SJSA1 (cell line): ENCODE measurements at places on chromosomes 11 and 22. TPM values are rescaled to one million over a fixed set of nuclear protein-coding genes. Genes with fewer than 3 reads are reported as not detected.

The PATL1 gene
- total RNA-seq = 17.7 and 24.9 TPM in 2 replicates

The DDX25 gene
- not detected in 2 replicates for total RNA-seq

- DNase-seq = no peak
Measured at GRCh38 chr22:41664490-41664889, 24.2 kb downstream of the SNU13 start.

DNA sequence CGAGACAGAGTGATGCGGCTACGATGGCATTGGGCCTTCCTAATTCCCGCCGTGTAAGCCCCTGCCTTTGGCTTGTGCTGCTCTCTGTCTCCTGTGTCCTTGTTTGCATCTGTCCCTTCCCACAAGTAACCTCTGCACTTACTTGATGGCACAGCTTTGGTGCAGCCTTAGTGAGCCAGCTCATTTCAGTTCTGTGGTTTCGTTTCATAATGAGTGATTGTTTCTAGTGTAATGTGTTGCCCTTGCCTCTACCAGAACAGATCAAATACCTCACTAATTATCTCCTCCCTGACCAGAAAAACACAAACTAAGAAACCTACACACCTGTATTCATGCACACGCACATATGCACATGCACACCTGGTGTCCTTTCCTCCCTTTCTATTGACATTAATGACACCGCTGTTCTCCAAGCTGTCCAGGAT lies 58.8 kb downstream of the GRK3 start:
- no peak for DNase-seq

GRCh38 chr11:133137270-133137669 lies 395.0 kb downstream of the OPCML start:
- DNase-seq = no peak

The BAIAP2L2 gene
- not detected in 2 replicates for total RNA-seq

GRCh38 chr11:86193297-86194095 lies 51.1 kb upstream of the EED start:
- peak; percentile 75 for DNase-seq

DNA sequence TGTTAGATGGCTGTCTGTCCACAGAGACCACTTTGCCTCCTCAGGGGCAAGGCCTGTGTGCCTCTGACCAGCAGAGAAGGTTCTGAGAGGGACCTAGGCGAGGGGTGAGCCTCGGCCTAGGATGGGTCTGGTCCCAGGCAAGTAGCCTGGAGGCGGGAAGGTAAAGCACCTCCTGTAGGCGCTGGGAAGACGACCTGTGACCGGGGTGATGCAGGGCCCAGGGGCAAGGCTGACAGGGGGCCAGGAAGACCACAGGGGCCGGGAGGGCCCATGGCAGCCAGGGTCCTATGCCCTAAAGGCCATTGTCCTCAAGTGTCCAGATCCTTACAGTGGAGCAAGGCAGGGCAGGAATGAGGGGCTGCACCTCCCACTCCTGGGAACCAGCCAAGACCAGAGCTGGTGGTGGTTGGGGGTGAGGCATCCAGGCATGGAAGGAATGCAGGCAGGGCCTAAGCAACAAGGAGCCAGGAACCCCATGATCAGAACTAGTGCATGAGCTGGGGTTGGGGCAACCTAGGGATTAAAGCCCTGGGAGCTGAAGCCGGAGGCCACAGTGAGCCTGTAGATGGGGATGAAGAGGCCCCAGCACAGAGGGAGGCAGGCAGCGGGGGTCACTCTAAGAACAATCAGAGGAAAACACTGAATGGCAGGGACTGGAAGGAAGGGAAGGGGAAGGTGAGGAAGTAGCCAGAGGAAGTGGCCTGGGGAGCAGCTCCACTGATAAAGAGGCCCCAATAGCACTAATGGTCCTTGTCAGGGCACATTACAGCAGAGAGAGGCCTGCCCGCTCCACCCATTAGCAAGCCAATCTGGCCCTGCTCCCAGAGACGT lies 32.9 kb upstream of the KLHL35 start:
- no peak for DNase-seq

DNA sequence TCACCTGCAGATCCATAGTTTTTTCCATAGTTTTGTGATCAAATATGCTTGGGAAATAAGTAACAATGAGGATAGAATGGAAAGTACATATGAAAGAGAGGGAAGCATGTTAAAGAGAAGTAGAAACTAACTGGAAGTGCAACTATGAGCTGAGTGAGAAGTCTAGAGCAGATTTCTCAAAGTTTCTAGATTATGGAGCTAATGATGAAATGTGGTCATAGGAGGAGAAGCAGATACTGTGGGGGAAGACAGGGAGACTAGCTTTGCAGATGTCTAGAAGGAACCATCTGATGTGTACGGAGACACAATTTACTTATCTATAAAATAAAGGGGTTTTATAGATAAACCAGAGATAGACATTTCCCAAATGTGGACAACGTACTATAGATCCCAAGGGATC lies 37.1 kb downstream of the RELT start:
- no peak for DNase-seq

DNA sequence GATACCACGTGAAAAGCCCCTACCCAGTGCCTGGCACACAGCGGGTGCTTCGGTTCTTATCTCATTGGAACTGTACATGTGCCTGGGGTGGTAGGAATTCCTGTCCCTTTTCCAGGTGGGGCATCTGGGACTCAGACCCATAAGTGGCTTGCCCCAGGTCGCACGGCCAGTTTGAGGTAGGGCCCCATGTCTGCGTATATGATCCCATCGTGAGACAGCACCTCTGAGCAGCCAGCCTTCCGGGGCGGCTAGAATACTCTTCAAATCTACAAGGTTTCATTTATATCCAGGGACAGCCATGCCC lies 33.5 kb upstream of the SMIM38 start:
- peak; percentile 47 for DNase-seq
